MG63 (cell line): ENCODE measurements at places on chromosomes 6 and 20. TPM values are rescaled to one million over a fixed set of nuclear protein-coding genes. Genes with fewer than 3 reads are reported as not detected.
A peak's percentile ranks its signal among the peaks of the same experiment; 100 is the strongest.

GRCh38 chr6:80605165-80605989 is 498.9 kb downstream of the BCKDHB start:
- no peak for DNase-seq

DNA sequence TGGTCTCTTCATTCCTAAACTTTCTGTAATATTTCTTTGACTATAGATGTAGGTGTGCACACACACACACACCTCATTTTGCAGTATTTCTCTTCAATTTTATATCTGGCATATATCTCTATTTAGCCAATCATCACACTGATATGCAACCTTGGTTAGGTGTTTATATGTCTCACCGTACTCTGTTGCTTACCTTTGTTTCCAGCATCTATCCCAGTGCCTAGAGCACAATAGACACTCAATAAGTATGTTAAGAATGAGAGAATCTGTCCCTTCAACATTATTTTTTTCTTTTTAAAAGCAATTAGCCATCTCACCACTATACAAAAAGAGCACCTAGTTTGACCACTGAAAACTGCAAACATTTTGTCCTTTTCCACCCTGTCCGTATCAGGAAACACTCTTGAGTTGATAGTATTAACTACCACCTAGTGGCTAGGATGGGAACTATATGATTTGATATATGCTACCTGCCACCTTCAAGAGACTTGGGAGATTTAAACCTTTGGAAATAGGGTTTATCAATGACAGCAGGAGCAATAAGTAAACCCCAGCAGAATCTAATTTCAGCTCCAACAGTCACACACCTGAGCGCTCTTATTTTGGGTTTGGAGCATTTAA is 48.7 kb upstream of the RSPO3 start:
- DNase-seq = no peak

- DNase-seq = peak; percentile 89
These were observed 88.9 kb upstream of the NT5E start for GRCh38 chr6:85360794-85361642.

- no peak for DNase-seq
These were observed 380.1 kb downstream of the THBS2 start for GRCh38 chr6:168873278-168874190.

GRCh38 chr20:56974499-56975250 is 291.8 kb downstream of the BMP7 start:
- peak; percentile 51 for DNase-seq

DNA sequence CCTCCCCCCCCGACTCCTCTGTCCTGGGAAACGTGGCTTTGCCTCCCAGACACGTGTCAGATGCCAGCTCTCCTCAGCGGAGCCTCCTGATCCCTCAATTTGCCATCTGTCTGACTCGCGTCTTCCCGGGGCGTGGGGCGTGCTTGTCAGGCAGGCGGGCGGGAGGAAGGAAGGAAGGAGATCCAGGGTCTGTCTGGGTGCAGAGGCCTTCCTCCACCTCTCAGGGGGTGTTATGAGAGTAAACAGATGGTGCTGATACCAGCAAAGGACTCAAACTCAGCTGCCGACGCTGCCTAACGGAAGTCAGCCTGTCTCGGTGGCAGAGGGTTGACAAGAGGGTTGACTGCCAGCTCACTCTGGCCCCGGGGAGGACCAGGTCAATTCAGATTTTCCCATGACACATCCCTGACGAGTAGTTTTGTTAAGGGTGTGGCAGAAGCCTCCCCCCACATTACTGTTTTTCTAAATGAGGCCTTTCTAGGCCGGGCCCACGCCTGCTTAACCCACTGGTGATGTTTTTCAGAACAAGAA is 17.0 kb downstream of the UQCC2 start:
- no peak for DNase-seq

GRCh38 chr6:133768656-133769295 is 120.1 kb upstream of the TCF21 start:
- no peak for DNase-seq

GRCh38 chr6:158869826-158870648 is 50.9 kb upstream of the EZR start:
- DNase-seq = peak; percentile 85

DNA sequence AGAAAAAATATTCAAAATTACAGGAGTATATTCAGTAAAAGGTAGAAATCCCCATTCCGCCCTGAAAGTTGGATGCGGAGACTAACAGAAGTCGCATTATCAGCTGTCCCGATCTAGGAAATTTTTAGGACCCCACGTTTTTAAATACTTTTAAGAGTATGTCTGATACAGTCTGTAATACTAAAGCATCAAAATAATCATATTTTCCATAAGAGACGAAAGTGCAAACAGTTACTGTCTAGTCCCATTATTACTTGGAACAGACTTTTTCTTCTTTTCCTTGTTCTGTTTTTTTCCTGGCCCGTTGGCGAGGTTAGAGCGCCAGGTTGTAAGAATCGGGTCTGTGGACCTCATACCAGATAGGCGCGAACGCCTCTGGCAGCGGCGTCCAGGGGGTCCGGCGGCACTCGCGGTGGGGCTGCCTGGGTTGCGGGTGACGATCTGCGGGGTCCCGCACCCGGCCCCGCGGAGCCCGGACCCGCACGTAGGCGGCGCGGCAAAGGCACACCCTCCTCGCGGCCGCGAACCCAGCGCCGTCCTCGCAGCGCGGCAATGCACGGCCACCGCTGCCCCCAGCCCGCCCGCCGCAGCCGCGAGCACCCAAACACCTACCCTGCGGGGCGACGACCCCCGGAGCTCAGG is 460 bp downstream of the PLAGL1 start:
- no peak for DNase-seq

GRCh38 chr20:6708010-6708409 is 59.5 kb upstream of the BMP2 start:
- DNase-seq = peak; percentile 81

DNA sequence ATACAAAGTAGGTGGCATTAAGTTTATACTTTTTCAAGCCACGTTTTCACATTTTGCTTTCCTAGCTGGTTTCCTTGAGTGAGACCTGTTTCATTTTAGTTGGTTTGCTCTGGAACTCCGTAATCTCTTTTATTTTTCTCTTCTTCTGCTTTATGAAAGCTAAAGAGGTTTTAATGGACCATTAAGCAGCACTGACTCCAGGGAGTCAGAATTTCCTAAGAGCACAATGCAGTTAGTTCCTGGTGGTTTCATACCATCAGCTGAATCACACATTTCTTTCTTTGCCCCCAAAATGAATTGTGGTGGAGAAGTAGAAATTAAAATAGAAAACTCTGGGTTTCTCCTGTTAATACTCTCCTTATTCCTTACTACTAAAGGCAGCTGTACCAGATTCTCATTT is 3.4 kb downstream of the OPN5 start:
- DNase-seq = no peak

GRCh38 chr6:73624896-73625295 is 28.9 kb downstream of the SLC17A5 start:
- DNase-seq = no peak

GRCh38 chr6:37207903-37208456 is 38.0 kb downstream of the PIM1 start:
- DNase-seq = peak; percentile 74

DNA sequence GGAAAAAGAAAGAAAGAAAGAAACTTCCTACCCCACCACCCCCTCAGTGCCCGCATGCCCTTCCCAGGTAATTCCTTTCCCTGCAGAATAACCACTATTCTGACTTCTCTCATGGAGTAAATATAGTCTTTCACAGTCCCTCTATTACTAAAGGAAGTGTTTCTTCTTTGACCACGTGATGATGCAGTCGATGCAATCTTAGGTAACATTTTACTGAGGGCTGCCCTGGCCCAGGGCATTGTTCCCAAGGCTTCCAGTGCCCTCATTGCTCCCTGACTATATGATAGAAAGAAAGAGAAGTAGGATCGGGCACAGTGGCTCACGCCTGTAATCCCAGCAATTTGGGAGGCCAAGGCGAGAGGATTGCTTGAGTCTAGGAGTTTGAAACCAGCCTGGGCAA is 29.1 kb downstream of the ARHGAP40 start:
- no peak for DNase-seq

GRCh38 chr6:159170999-159171712 is 2.0 kb downstream of the FNDC1 start:
- peak; percentile 79 for DNase-seq

DNA sequence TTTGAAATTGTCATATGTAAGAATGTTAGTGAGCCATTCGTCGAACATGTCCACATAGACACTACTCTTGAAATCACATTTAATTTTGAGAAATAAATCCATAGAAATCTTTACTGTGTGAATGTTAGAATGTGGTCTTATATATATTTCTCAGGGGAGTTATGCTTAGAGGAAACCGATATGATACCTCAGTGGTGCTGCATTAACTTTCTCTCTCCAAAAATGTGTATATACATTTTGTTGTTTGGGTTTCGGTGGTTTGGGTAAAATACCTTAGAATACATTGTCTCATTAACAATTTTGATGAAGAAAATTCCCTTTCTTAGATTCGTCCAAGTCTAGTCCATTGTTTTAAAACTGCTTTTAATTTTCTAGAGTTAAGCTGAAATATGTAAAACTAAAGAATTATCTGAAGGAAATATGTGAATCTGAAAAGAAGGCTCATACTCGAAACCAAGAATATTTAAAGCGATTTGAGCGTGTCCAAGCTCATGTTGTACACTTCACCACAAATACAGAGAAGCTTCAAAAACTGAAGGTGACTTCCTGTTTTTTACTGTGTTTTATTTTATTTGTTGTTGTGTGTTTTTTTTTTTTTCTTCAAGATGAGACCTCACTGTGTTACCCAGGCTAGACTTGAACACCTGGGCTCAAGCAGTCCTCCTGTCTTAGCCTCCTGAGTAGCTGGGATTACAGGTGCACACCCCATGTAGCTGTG is 10.3 kb downstream of the KIZ start:
- DNase-seq = no peak

DNA sequence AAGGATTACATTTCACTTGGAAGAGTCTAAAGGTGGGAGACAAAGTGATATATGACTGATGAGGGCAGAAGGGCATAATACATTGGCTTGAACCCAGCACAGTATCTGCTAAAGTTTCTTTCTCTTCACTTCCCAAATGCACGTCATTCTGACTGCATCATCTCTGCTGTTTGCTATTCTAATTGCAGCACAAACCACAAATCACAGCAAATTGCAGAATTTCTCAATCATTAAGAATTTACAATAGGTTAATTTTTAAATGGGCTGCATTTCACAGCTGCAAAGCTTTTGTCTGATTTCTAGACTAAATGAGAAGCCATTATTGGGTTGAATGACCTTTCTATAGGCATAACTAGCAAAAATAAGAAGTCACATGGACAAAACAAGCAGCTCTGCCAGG is 337.0 kb downstream of the RNGTT start:
- no peak for DNase-seq

DNA sequence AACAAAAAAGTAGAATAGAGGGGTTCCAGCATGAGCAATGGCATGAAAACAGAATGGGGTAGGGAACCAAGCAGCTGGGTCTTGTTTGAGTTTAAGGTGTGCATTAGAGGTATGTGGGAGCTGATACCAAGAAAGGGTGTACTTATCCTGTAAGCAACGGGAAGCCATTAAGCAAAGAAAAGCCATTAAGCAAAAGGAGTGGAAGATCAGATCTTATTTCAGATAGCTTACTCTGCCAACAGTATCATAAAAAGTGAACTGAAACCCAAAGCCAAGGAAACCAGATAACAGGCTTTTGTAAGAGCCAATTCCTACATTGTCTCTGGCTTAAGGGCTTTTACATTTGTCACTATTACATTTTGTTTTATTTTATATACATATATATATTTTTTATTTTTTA is 21.3 kb upstream of the BEND6 start:
- DNase-seq = no peak

GRCh38 chr20:20606050-20606449 is 106.4 kb downstream of the RALGAPA2 start:
- no peak for DNase-seq

GRCh38 chr6:93272211-93272610 is 147.1 kb downstream of the EPHA7 start:
- DNase-seq = no peak

DNA sequence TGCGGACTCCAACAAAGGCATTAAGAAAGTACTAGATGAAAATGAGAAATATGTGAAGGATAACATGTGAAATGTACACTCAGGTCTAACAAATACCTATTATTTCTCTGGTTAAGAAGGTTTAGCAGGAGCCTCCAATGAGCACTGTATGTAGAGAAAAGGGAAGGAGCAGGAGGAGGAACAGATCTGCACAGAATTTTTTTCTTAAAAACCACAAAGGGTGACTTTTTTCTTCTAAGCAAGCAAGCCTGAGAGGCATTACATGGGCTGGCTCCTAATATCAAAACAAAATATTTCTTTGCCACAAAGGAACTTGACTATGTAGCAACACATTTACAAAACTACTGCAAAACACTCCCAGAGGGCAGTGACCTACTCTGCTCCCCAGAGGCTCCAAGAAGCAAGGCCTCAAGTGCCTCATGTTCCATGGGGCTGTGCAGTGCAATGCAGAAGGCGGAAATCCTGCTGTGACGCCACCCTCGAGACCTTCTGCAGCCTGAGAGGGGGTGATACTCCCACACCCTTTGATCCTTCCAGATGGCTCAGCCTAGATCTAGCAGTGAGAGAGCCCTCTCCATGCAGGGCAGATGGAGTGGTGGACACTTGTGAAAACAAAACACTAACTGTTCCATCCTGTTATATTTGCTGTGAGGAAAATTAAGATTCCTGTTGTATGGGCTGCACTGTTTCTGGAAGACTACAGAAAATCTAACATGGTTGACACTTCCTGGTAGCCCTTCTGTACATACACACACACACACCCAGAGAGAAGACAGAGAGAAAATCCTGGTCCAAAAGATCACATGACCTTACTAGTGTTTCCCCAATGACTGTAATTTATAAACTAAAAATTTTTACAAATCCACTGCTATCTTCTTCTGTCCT is 36.0 kb upstream of the SMIM29 start:
- DNase-seq = no peak

DNA sequence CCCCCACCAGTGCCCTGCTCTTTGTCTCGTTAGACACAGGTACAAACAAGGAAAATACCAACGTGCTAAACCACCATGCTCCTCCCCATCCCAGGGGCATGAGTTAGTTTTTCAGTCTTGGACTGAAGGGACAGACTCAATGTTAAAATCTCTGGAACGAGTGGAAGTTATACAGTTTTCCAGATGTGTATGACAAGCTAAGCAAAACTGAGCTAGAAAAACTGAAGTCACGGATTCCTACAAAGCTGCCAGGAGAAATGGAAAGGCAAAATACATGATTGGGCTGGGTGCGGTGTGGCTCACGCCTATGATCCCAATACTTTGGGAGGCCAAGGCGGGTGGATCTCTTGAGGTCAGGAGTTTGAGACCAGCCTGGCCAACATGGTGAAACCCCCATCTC is 34.3 kb upstream of the QKI start:
- no peak for DNase-seq

The TRIM40 gene
- not detected in 2 replicates for total RNA-seq

The NKAIN2 gene
- not detected in 2 replicates for total RNA-seq

The B3GAT2 gene
- not detected in 2 replicates for total RNA-seq

The ELOVL4 gene
- 0.10 and 0.20 TPM in 2 replicates for total RNA-seq

The NR2E1 gene
- 0.25 TPM in 1 of 2 replicates, not detected in the other for total RNA-seq

The MAP3K7 gene
- 25.6 and 34.0 TPM in 2 replicates for total RNA-seq

The IL17A gene
- total RNA-seq = not detected in 2 replicates

The TUBB2B gene
- 8.6 and 27.6 TPM in 2 replicates for total RNA-seq

The ZSCAN26 gene
- 9.2 and 20.0 TPM in 2 replicates for total RNA-seq

The TMEM181 gene
- 19.9 and 20.6 TPM in 2 replicates for total RNA-seq

The BCAS4 gene
- 13.1 and 23.4 TPM in 2 replicates for total RNA-seq

The TINAG gene
- total RNA-seq = not detected in 2 replicates

The LIN28B gene
- not detected in 2 replicates for total RNA-seq

The ADTRP gene
- total RNA-seq = 1.5 and 2.1 TPM in 2 replicates

The FAM110A gene
- 3.9 and 4.6 TPM in 2 replicates for total RNA-seq

The SNAP25 gene
- not detected in 2 replicates for total RNA-seq

The CST7 gene
- not detected in 2 replicates for total RNA-seq

The GNAS-AS1 gene
- total RNA-seq = 1.1 and 1.7 TPM in 2 replicates

The STX11 gene
- 0.35 and 1.3 TPM in 2 replicates for total RNA-seq
